ENCODE measurements at places on chromosomes 16 and 17.
A peak's percentile ranks its signal among the peaks of the same experiment; 100 is the strongest.

- DNase-seq, result no peak
Measured at GRCh38 chr17:73711916-73712315, 67.7 kb upstream of the SDK2 start.

DNA sequence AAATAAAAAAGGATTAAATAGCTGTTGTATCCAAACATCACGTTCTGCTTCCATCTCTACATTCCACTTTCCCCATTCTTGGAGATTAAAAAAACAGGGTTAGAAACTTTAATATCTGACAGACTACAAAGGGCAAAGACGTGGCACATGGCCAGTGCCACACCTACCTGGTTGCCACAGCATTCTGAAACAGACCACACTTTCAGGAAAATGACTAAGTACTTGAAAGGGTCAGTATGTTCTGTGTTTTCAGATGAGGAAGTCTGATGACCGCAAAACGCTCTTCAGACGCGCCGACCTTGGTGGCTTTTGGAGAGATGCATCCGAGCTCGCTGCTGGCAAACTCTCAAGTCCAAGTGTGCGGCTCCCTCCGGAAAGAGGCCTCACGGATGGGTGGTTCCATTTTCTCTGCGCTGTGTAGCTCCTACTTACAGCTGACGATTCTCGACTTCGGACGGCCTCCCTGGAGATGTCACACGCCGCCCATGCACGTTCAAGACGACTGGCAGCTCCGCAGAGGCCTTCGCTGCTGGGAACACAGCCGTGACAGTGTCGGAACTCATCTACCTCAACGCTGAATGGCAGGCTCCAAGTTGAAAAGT lies 15.5 kb downstream of the MAP1LC3B start:
- DNase-seq, result peak; percentile 94

GRCh38 chr16:68460067-68460466 lies 11.8 kb upstream of the SMPD3 start:
- no peak for DNase-seq

- no peak for DNase-seq
Measured at GRCh38 chr17:48570325-48571023, 7.7 kb downstream of the HOXB4 start.

DNA sequence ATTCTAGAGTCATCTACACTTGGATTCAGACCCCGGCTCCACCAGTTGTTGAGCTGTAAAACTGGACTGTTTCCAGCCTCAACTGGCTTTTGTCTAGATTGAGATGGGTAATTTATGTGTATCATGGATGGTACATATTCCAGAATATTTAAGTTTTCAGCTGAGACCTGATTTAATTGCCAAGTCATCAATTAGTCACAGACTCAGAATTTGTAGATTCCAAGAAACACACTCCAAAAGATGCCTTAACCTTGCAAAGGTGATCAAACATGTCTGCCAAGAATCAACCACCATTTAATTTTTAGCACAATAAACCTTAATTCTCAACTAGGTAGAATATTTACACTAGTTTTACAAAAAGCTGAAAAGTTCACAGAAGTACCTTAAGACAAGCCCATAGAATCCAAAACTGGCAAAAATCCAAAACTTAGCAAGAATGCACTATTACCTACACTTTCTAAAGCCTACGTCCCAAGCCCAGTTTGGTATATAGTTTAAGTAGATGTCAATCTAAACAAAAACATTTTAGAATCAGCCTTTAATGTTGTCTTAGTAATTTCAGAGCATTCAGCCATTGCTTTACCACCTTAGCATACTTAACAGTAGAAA lies 17.7 kb downstream of the SIAH1 start:
- no peak for DNase-seq

DNA sequence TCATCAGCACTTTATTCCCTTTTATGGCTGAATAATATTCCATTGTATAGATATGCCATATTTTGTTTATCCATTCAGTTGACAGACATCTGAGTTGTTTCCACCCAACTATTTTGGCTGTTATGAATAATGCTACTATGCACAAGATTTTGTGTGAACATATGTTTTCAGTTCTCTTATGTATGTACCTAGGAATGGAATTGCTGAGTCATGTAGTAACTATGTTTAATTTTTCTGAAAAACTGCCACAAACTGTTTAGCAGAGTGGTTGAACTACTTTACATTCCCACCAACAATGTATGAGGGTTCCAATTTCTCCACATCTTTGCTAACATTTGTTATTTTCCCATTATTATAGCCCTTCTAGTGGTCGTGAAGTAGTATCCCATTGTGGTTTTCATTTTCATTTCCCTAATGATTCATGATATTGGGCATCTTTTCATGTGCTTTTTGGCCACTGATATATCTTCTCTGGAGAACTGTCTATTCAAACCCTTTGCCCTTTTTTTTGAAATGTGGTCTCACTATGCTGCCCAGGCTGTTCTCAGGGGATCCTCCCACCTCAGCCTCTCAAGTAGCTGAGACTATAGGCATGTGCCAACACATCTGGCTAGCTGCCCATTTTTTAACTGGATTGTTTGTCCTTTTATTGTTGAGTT lies 26.3 kb downstream of the SMURF2 start:
- DNase-seq, result no peak
